WERI-Rb-1 (cell line): ENCODE measurements at places on chromosomes 11 and 22.

GRCh38 chr11:69396051-69396947 lies 85.2 kb upstream of the LINC01488 start:
- no peak for DNase-seq

DNA sequence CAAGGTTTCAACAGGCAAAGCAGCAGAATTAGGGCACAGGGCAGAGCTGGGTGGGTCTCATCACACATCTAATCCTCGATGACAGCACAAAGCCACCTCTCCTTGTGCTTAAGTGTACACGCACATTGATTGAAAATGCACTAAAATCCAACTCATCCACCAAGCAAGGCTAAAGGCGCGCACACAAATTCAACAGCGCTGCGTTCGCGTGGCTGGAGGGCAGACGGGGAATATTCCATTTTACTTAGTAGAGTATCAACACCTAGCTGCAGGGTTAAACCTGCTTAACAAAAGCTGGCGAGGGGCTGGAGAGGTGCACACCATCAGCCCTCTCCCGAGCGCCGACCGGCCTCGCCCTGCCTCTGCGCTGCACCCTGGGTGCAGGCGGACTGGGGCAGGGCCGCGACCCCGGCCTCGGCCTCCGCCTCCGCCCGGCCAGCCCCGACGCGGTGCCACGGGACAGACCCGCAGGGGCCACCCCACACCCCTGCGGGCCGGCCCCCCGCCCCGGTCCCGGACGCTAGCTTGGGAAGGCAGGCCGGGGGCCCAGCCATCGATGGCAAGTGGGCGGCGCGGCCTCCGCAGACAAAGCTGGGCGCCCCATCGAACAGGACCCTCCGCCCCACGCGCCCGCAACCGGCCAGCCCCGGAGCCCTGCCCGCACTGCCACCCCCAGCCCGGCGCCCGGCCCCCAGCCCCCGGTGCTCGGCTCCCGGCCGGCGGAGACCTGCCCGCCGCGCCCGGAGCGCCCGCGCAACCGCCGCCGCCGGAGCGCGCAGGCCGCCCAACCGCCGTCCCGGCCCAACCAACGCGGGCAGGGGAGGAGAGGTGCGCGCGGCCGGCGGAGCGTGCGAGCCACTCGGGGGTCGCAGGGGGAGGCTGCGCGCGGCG lies 929 bp downstream of the PRDM10 start:
- DNase-seq, result peak; percentile 53

- DNase-seq, result no peak
Measured at GRCh38 chr22:49540084-49540912, 287.4 kb downstream of the BRD1 start.

- DNase-seq, result no peak
Measured at GRCh38 chr11:23288003-23288783, 427.9 kb upstream of the CCDC179 start.

GRCh38 chr11:90701716-90702115 lies 478.9 kb upstream of the CHORDC1 start:
- DNase-seq, result no peak

- DNase-seq, result peak; percentile 45
Measured at GRCh38 chr11:45390407-45390806, 104.3 kb upstream of the SYT13 start.

- DNase-seq, result no peak
Measured at GRCh38 chr11:113091481-113091780, 130.2 kb downstream of the NCAM1 start.

DNA sequence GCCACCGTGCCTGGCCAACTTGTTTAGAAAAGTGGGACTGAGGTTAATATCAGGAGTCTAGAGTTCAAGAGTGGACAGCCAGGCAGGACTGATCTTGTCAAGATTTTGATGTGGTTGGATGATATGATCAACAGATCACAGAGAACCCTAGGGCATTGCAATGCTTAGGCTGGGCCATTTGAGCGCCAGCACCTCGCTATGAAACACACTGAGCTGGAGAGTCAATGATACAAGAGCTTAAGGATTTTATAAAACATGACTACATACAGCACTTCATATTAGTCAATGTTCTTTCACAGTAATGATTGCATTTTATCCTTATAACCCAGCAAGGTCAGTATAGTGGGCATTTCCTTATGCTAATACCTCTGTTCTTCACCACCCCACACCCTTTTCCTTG lies 15.4 kb upstream of the PEX26 start:
- no peak for DNase-seq

DNA sequence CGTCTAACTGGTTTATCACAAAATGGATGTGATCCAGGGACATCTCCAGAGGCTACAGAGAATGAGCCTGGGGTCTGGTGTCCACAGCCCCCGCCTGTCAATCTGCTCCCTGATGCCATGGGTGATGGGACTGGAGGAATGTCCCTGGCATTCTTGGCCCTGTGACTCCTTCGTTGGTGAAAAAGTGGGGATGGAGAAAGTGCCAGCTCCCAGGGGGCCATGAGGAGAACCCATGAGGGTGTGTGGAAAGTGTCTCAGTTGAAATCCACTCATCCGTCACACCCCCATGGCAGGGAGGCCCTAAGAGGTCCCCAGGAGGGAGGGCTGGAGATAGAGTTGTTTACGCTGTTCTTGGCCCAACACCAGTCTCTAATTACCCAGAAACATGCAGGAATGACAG lies 322.0 kb downstream of the CTTN start:
- DNase-seq, result no peak

GRCh38 chr22:21754523-21754922 lies 18.9 kb upstream of the YPEL1 start:
- peak; percentile 67 for DNase-seq

DNA sequence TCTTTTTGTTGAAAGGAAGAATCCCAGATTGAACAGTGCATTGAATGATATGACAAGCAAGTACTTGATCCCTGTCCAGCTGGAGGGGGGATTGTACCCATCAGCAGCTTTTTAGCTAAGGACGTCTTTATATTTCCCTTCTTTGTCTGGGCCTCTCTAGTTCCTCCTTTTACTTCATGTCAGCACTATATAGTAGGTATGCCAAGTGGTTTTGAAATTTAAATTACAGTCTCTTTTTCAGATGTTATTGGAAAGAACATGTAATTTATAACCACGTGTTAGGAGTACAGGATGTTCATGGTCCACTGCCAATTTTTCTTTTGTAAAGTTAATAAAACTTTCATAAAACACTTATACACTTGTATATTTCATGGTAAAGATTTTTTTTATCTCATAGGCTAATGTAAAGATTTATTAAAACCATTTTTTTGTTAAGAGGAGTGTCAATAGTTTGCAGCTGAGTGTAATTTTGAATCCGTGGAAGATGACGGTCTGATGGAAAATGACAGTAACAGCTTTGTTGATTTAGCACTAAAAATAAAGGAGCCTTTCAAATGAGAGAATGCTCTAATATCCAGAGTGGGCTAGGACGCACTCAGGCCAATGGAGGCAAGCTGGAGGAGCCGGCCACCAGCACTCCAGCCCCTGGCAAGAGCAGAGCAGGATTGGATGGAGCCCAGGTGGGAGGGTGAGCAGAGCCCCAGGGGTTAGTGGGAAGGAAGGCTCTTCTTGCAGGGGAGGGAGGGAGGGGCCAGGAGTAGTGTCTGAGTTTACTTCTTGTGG lies 488.3 kb downstream of the INSC start:
- no peak for DNase-seq

- DNase-seq, result no peak
Measured at GRCh38 chr11:110874437-110875030, 162.3 kb upstream of the ARHGAP20 start.

GRCh38 chr22:42752912-42753311 lies 32.2 kb upstream of the A4GALT start:
- no peak for DNase-seq

DNA sequence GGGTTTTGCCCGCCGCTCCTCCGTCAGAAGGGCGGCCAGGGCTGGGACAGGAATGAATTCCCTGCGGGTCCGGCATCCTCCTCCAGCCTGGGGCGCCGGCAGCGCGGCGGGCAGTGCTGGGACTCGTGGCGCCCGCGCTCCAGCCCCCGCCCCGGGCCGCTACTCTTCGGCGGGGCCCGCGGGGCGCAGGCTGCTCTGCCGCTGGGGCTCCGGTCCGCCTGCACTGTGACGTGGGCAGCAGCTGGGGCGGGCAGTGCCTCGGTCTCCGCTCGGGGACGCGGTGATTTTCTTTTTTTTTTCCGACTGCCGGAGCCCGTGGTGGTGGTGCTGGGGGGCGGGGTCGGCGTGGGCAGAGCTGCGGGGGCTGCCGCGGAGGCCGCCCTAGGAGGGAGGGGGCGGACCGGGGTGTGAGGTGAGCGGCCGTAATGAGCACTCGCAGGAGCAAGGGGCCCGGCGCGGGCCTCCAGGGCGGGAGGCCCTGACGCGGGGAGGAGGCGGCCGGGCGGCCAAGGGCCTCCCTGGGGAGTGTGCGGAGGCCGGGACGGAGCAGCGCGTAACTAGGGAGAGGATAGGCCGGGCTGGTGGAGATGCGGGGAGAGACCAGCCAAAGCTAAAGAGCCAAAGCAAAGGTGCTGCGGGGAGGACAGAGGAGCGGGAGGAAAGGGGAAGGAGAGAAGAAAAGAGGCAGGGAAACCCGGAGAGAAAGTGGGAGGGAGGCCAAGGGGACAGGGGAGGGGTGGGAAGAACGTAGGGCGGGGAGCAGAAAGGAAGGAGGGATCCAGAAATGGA lies 73.3 kb upstream of the ZBED5 start:
- DNase-seq, result peak; percentile 87

- no peak for DNase-seq
Measured at GRCh38 chr11:83543706-83544439, 257.7 kb upstream of the CCDC90B start.

DNA sequence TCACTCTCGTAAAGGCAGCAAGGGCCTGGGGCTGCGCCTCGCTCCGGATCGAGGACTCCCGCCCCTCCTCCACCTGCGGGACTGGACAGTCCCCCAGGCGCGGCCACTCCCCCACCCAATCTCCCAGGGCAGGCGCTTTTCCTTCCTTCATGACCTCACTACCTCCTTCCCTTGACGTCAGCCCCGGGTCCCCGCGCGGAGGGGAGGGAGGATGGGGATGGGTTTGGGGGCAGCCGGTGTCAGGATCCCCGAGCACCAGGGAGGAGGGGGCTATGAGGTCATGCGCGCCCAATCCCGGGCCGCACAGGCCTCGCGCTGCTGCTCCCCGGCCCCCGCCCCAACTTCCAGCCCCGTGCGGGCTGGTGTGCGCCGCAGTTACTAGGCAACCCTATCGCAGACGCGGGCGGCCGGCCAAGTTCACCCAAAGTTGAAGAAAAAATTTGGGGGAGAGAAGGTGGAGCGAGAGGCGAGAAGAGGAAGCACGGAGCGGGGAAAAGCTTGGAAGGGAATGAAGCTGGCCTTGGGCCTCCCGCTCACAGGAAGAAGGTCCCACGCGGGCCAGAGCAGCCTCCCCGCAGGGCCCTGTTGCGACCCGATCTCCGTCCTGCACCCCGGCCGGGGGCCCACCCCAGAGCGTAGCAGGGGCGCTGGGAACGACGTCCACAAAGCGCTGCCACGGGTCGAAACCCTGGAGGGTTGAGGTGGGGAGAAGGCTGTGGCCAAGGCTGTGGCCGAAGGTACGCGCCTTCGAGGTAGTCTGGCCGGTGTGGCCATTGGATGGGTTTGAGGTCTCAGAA lies 8.3 kb downstream of the WT1 start:
- no peak for DNase-seq

GRCh38 chr11:9141186-9141585 lies 49.8 kb upstream of the SCUBE2 start:
- DNase-seq, result no peak

GRCh38 chr11:91219535-91219934 lies 996.7 kb upstream of the CHORDC1 start:
- DNase-seq, result no peak

- DNase-seq, result no peak
Measured at GRCh38 chr11:110513846-110514437, 84.2 kb downstream of the FDX1 start.

- peak; percentile 30 for DNase-seq
Measured at GRCh38 chr22:43488031-43488866, 76.4 kb downstream of the MPPED1 start.
